ENCODE measurements at places on chromosomes 4 and X.

DNA sequence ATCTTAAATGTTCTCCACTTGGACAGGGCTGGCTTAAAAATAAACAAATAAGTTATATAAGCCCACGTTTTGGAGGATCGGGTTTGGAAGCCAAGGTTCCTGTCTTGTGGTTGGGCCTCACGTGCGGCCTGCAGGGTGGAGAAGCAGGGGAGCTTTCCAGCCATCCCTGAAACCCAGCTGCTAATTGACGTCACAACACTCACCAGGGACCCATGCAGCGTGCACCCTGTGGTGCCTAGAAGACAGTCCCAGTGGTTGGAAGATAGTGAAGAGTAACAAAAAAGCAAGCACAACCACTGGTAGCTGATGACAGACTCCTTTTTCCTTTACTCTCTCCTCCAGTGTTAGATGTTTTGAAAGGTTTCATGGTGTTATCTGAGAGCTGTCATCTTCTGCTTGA lies 142.0 kb upstream of the RBPJ start:
- peak; percentile 41 for DNase-seq

GRCh38 chrX:37047776-37048175 lies 39.6 kb downstream of the FAM47C start:
- DNase-seq, result no peak

DNA sequence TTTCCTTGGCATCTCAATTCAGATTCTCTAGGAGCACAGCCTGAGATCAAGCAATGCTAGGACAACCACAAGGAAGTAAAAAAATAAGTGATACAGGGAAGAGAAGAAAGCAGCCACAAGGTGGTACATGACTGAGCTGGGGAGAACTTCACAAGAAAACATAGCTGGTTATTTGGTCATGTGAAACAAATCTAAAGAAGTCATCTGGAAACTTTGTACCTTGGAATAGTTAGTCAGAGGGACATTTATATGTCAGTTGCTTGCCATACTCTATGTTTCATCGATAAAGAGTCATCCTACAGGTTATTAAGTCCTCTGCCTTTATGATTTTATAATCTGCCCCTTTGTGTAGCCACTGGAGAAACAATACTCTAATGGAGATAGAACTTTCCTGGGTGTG lies 575.1 kb downstream of the IL15 start:
- DNase-seq, result no peak

DNA sequence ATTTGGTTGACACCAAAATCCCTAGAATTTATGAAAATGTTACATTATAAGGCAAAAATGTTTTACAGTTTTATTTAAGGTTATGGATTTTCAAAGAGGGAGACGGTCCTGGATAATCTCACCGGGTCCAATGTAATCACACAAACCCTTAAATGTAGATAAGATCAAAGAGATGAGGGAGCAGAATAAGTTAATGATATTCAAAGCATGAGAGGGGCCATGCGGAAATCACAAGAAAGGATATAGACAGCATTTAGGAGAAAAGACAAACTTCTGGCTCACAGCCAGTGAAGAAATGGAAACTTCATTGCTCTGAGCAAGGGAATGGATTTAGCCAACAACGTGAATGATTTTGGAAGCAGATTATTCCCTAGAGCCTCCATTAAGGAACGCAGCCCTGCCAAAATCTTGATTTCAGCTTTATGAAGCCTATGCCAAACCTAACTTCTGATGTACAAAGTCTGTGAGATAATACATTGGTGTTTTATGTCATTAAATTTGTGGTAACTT lies 684.4 kb upstream of the GNPDA2 start:
- no peak for DNase-seq

GRCh38 chr4:6526671-6527091 lies 48.3 kb upstream of the MAN2B2 start:
- DNase-seq, result no peak

GRCh38 chrX:36583674-36584073 lies 424.5 kb upstream of the FAM47C start:
- no peak for DNase-seq

DNA sequence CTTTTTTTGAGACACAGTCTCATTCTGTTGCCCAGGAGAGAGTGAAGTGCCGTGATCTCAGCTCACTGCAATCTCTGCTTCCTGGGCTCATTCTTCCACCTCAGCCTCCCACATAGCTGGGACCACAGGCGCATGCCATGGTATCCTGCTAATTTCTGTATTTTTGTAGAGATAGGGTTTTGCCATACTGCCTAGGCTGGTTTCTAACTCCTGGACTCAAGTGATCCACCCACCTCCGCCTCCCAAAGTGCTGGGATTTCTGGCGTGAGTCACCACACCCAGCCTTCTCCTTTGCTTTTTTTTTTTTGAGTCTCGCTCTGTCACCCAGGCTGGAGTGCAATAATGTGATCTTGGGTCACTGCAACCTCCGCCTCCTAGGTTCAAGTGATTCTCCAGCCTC lies 94.1 kb downstream of the PDS5A start:
- no peak for DNase-seq

DNA sequence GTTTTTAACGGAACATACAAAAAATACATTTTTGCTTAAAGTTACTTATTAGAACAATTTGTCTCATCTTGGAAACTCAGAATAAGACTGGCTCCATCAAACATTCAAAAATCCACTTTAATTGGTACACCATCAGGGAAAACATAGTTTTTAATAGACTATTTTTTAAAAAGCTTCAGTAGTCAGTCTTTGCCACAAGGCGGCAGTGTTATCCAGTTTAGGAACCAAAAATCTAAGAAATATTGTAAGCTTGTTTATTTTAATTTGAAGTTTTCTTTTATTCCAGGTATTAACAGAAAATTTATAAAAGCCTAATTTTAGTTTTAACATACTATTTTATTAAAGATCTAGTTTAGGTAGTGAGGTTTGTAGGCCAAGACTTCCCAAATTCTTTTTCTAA lies 107.7 kb downstream of the APOOL start:
- no peak for DNase-seq

DNA sequence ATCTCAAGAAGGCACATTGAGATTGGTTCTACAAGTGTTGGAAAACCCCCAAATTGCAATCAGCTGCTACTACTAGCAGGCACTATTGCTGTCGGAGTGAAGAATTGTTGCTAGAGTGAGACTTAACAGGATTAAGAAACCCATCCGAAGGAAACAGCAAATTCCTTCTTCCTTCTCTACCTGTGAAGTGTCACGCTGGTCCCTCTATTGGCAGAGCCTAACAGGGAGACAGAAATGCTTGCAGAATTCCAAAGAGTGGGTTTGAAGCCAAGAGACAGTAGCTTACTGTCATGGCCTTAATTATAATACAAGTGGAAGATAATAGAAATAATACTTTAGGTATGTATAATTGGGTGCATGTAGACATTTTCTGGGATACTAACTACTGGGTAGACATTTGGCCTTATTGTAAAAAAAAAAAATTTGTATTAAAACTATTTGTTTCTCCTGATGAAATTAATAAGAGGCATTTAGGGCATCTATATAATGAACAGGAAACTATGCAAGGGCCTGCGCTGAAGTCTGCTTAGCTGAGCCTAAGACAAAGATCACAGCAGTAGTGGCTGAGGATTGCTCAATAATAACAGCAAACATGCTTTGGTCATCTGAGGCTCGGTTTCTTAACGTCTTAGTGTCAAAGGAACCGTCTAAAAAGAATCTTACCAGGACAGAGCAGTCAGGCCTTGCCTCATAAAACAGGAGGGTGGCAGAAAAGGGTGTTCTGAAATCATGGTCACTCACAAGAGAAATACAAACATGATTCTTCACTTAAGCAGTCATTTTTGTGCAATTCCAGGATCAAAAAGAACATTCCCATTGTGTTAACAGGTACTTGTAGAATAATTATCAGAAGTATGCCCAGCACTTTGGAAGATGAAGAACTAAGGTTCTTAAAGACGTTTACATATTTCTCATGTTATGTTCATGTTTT lies 40.8 kb downstream of the FAM241A start:
- no peak for DNase-seq

DNA sequence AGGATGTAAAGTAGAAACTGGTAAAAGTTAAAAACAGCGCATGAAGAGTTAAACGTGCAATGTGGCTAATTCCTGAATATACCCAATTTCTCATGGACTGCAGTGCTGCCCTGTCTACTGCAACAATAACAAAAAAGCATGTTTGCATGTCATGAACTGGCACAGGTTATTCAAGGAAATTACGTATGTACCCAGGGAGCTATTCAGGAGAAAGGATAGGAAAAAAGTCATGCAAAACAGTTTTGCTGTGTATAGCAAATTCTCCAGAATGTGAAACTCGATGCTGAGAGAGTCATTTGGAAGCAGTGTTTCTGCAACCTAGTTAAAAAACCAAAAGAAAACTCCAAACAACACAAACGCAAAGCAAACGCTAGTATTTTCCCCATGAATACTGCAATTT lies 381.5 kb upstream of the PRKX start:
- DNase-seq, result no peak

- no peak for DNase-seq
These were observed 20.6 kb downstream of the SH3D19 start for GRCh38 chr4:151304755-151305154.

GRCh38 chrX:151754047-151754429 lies 19.5 kb downstream of the CNGA2 start:
- peak; percentile 47 for DNase-seq

DNA sequence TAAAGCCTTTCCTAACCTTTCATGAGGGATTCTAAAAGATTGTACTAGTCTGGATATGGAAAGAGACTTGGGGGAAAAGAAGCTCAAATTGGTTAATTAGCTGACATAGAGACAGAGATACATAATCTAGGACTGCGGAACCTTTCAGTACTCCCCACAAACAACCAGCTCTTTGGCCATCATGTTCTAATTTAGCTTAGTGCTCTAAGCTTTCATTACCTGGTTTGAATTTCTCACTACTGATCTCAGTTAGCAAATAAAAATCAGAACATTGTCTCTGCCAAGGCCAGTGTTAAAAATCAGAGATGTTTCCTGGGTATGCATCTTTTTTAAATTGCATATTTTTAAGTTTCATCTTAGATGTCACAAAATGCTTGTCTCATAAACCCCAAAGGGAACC lies 254.4 kb downstream of the GLUD2 start:
- no peak for DNase-seq

DNA sequence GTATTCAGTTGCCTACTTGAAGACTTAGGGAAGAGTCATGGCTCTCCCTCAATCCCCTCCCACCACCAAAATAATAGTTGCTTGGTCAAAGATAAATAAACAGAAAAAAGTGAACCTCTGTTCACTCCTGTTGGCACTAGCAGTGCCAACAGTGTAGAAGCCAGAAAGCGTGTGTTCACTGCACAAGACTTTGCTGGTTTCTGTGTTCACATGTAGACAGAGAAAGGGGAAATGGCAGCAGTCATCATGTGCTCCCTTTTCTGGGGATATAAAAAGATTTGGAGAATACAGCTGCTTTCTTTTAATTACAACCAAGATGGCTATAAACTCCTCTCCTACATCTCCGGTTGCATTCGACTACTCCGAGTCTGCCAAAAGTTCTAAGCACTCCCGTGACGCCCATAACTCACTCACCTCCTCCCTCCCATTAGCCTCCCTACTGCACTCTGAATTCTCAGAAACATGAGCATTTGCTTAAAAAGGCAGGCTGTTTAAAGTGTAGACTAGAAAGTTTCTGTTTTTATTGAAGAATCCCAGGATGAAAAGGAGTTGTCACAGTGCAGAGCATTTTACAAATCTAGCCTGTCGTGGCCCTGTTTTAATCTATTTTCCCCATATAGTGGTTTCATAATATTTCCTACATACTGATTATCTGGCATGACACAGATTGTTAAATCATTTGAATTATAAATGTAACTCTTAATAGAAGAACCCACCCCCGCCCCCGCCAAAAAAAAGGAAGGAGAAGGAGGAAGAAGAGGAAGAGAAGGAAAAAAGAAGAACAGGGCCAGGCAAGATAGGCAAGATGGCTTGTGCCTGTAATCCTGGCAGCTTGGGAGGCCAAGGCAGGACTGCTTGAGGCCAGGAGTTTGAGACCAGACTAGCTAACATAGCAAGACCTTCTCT lies 16.7 kb downstream of the LGI2 start:
- no peak for DNase-seq

DNA sequence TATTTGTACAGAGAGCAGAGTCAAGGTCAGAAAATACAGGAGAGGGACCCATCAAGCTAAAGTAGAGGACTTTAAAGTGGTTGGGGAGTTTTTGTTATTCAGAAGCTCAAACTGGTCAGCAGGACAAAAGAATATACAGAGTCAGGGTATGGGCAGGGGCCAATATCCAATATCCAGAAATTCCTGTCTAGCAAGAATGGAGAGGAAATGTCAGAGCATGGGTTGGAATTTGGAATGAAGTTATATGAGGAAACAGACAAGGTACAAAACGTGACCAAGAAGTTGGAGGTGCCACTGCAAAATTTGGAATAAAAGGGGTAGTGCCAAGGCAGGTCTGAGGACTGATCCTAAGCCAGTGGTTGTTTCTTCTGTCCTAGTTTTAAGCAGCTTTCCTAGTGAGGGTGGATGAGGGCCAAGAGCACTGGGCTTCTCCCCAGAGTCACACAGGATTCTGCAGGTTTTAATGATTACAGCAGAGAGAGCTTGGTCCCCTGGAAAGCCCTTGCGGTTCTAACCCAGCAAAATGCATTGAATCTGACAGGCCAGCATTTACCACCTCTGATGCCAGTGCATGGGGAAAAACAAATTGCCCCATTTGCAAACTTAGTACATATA lies 304.7 kb upstream of the FTHL17 start:
- DNase-seq, result no peak

DNA sequence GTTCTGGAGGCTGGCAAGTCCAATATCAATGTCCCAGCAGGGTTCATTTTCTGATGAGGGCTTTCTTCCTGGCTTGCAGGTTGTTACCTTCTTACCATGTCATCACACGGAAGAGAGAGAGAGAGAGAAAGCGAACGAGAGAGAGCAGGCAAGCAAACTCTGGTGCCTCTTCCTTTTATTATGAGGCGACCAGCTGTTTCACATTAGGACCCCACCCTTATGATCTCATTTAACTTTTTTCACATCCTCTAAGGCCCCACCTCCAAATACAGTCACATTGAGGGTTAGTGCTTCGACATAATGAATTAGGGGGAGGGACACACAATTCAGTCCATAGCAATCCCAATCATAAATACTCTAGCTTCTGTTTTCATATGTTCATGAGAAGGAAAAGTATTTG lies 10.6 kb upstream of the GPR174 start:
- DNase-seq, result peak; percentile 56

All from foreskin fibroblast (primary cell).